ENCODE measurements at places on chromosomes 5 and 9.

DNA sequence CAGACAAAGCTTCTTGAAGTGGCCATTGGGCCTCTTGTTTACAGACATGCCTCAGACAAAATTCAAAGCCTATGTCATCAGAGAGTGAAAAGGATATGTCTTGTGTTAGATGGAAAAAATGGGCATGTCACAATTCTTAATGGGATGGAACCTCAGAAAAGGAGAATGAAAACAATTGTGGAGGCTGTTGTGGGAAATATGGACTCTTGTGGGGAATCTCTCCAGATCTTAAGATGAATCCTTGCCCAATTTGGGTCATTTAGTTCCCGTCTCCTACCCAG lies 19.5 kb downstream of the SLC22A5 start:
- DNase-seq = no peak

- no peak for DNase-seq
These were observed 38.2 kb upstream of the PTPRD start for GRCh38 chr9:10651012-10651411.

- no peak for DNase-seq
These were observed 171.3 kb downstream of the RGS3 start for GRCh38 chr9:113634596-113635515.

- no peak for DNase-seq
These were observed 106.4 kb upstream of the COL5A1 start for GRCh38 chr9:134535171-134535570.

GRCh38 chr5:164153469-164154172 lies 648.2 kb downstream of the MAT2B start:
- DNase-seq = no peak

DNA sequence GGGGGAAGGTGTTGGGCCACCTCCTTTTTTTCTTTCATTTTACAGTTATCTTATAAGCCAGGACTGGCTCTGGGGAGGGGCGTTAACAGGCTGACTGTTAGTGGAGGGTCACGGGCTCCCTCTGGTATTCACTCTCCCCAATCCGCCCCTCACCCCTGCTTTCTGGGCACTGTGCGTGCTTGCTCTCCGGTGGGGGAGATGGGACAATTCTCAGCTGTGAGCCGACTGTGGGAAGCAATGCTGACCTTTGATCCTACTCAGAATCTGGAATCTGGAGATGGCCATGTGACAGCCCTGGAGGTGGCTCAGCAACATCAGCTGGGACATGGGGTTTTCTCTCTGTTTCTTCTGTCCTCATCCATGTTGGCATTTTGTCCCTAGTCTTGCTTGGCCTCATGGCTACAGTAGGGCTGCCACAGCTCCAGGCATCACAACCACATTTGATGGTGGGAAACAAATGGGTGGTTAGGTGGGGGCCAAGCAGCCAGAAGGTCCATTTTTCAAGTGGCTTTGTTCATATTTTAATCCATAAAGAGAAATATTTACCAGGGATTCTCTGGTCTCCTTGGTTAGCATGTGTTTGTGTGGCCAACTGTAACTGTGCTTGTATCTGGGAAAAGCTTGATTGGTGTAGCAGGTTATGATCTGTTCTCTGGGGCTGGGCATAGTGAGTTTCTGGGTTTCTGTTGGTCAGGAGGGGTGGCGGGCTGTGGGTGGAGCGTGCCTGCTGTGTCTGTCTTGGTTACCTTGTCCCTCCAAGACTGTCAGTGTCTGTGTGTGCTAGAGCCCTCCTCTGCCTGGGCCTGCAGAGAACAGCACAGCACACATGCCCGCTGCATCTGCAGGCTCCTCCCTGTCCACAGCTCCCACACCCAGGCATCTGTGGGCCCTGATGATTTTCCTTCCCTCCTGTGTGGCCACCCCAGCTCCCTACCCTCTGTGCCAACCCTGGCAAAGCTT lies 12.4 kb downstream of the WNK2 start:
- DNase-seq = no peak

DNA sequence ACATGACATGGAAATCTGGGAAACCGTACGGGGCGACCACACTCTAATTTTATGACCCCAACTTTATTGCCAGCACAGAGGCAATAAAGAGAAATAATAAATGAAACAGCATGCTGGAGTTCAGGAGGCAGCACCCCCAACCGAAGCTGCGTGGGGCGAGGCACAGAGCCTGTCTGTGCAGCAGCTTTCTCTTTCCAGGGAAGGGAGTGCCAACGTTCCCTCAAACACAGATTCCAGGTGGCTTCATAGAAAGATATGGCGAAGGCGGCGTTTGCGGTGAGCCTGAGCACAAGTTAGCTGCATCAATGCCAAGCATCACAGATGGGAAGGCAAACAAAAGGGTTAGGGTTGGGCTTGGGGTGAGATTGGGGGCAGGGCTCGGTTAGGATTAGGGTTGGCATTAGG lies 114.8 kb downstream of the HSD17B3 start:
- DNase-seq = no peak

GRCh38 chr5:173232499-173233346 lies 2.3 kb downstream of the NKX2-5 start:
- no peak for DNase-seq

DNA sequence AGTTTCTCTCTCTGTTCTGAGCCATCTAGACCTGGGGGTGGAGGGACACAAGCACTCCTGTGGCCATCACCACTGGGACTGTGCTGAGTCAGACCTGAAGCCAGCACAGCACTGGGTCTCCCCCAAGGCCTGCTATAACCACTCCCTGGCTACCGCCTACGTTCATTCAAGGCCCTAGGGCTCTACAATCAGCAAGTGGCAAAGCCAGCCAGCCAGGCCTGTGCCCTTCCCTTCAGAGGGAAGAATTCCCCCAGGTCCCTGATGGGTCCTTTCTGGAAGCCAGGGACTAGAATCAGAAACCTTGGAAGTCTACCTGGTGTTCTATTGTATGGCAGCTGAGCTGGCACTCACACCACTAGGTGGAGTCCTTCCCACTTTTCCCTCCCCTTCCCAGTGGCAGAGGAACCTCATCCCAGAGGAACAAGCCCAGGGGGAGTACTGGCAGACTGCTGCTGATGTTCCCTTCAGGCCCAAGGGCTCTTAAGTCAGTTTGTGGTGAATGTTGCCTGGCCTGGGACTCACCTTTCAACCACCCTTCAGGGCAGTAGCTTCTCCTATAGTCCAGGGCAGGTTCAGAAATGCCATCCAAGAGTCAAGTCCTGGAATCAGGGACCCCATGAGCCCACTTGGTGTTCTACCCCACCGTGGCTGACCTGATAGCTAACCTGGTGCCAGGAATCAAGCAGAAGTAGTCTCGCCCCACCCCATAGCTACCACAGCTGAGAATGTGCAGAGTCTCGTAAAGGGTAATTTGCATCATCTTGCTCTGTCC lies 20.0 kb downstream of the JMY start:
- DNase-seq = no peak

DNA sequence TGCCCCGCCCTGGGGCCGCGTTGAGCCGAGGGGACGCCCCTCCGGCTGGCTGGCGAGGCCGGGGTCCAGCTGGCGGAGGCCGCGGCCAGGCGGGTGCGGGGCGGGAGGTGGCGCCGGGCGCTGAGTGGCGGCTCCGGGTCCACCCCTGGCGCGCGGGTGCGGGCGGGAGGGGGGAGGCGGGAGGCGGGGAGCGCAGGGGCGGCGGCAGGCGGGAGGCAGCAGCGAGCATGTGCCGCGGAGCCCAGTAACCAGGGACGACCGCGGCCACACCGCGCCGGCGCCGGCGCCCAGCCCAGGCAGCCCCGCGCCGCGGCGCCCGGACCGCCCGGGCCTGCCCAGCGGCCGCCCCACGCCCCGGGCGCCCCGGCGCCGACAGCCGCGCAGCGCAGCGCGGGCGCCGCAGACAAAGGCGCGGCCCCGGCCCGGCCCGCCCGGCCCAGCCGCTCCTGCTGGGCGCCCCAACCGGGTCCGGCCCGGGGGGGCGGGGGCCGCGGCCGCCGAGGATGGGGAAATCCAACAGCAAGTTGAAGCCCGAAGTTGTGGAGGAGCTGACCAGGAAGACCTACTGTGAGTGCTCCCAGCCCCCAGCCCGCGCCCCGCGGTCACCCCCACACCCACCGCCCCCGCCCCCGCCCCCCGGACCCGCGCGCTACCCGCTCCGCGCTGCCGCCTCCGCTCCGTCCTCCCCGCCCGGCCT lies at the start of gene NCS1:
NCS1 (plus strand) TSS at position 244 of the 697 bp plus-strand sequence; CDS start at position 504, 260 bp downstream.
- peak; percentile 79 for DNase-seq
